Brain microvascular endothelial cell (primary cell): ENCODE measurements at places on chromosomes 3 and 15.
A peak's percentile ranks its signal among the peaks of the same experiment; 100 is the strongest.

DNA sequence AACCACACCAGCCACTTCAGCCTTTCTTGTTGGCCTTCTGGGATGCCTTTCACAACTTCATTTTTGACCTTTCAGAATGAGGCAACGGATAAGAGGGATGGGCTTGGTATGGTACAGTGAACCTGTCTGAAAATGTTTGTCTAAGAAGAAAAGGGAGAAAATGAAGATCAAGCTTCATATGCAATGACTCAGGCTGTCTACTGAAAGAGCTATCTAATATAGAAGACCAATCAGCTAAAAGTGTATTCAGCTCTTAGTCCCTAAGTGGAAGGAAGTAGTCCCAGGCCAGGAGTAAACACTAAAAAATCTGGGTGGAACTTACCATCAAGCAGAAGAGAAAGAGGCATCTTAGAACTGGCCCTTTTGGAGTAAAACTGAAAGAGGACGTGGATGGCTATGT, 12.2 kb upstream of the UPK1B start:
- DNase-seq, result no peak

GRCh38 chr3:8539419-8539818, 37.8 kb downstream of the LMCD1 start:
- peak; percentile 64 for DNase-seq

GRCh38 chr3:42148982-42149432, 57.9 kb downstream of the TRAK1 start:
- DNase-seq, result peak; percentile 95

DNA sequence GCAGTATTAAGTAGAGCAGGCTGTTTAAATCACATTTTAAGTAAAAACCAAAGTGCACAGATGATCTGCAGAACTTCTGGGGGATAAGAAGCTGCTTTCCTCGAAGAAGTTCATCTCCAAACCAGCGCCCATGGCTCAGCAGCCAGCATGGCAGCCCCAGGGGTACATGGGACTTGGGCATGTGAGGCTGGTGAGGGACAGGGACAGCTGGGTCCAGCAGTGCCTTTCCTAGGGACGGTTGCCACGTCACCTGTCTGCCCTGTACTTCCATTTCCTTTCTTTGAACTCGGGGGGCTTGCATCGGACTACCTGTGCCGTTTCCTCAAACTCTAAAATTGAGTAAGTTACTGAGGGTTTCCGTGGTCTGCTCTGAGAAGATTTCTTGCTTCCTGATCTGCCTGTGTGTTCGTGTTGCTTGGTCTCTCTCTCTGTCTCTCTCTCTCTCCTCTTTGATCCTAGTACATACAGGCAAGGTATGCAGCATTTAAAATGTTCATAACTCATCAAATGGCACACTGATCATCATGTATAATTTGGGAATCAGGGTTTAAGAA, 67.6 kb downstream of the IGF1R start:
- no peak for DNase-seq

DNA sequence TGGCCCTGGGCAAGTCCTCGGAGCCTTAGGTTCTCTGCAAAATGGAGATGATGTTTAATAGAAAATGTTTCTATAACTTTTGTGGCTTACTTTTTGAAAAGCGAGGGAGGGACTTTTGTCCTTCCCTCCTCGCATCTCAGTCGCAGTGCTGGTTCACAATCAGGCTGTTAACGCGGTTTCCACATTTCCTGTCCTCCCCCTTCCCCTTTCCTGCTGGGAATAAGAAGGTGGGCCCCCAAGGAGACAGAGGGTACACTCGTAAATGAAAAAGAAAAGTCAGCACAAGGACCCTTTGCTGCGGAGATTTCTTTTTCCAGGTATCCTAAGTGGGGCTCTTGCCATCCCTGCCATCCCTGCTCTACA, 29.5 kb downstream of the ARHGAP31 start:
- DNase-seq, result no peak

DNA sequence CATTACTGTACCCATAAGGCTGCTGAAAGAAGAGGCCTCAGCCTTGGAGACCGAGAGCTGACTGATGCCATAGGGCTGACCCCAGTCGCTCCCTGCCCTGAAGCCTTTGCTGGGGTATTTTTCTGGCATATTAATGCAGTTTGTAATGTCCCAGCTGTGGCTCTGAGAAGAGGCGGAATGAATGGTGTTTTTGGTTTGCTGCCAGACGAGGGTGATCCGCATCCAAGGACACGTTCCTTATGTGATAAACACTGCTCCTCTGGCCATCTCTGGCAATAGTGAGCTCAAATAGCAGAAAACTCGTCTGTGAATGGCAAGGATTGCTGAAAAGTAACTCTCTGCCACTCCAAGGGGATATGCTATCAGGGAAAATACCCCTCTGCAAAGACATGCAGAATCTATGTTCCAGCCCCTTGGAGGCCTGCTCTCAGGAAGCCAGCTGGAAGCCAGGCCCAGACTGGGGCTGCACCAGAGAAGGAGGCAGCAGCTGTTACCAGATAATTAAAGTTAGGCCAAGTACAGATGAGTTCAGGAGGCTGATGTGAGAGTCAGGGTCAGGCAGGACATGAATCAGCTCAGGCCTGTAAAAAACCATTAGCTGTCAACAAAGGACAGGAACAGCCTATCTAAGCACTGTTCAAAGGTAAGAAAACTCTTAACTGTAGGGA, 28.9 kb upstream of the KLHL6 start:
- peak; percentile 50 for DNase-seq

GRCh38 chr15:57015897-57016296, 97.5 kb downstream of the TCF12 start:
- no peak for DNase-seq

DNA sequence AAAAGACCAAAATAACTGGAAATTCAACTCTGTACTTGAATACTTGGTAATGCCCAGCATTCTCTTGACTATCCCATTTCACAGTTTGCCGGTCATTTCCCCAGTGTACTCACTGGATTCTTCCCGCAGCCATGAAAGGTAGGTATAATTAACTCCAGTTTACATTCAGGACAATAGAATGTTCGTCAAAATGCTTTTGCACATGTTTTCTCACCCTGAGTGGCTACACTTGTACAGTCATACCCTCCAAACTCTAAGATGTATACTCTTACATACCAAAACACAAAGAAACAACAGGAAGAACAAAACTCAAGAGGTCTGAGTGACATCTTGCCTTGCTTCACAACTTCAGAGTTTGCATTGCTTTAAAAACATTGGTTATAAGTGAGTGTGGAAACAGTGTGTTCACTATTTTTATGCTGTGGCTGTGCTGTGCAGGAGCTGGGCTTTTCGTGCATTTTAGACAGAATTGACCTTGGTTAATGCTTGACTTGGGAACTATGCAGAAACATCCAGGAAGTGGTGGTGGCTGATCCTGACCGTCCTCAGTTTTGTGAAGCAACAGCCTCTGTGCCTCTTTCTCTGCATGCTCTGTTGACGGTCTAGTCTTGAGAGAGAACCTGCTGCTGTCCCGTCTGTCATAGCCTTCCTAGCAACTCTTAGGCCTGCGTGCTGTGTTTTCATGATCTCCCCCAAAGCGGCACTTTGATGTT, 90.5 kb downstream of the IGF1R start:
- no peak for DNase-seq

DNA sequence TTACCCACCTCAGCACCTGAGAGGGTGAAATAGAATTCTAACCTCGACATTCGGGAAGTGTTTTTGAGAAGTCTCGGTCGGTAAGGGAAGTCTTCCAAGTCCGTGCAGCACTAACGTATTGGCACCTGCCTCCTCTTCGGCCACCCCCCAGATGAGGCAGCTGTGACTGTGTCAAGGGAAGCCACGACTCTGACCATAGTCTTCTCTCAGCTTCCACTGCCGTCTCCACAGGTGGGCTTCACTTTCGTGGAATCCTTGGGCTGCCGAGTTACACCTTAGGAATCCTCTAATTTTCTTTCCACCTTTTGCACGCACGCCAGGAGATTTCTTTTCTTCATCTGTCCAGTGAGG, 775 bp downstream of the CCNDBP1 start:
- no peak for DNase-seq

DNA sequence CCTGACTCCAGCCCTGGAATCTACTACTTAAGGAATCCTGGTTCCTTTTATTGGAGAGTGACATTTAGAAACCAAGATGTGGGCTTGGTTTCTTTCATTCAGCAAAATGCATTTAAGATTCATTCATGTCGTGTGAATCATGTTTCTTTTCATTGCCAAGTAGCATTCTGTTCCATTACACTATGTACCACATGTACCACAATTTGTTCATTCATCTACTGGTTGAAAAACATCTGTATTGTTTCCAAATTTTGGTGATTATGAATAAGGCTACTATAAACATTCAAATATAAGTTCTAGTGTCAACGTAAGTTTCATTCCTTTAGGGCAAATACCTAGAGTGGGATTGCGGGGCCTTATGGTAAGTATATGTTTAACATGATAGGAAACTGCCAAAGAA, 264.2 kb downstream of the VPS13C start:
- peak; percentile 1 for DNase-seq

- DNase-seq, result peak; percentile 30
Measured at GRCh38 chr3:141738891-141739363, 829 bp downstream of the RNF7 start.

GRCh38 chr3:119601154-119601553, 3.5 kb downstream of the PLA1A start:
- DNase-seq, result no peak

DNA sequence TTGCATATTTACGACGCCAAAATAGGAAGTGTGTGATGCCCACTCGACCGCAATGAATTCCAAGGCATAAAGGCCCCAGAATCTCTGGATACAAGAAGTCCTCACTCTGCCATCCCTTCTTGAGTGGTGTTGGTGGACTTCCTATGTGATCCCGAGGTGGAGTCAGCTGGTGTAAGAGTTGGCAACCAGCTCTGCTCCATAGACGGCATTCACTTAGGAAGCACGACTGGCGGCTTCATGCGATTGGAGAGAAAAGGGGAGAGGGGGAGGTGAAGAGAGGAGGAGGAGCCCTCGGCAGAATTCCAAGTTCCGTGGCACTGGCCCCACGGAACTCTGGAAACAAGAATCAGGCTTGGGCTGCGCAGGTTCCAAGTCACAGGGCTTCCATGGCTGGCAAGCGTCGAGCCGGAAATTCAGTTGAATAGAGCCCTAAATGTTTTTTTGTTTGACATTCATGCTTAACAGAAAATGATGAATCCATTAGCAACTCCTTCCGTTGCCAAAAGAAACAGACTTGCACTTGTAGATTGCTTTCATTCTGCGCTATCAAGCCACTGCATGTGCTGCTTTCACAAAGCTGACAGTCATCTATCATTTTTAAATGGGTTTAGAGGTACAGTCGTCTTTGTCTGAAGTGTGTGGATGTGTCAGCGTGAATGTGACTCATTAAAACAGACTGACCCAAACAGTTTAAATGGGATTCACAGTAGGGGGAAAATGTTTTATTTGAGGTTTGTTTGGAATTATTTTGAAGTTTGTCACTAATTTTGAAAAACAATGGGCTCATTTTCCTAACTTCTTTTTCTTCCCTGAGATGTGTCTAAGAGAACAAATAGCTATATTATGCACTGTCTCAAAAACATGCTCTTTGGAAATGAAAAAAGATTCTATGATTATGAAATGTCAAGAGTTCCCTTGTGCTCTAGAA, 428.3 kb upstream of the ATP11B start:
- DNase-seq, result no peak

DNA sequence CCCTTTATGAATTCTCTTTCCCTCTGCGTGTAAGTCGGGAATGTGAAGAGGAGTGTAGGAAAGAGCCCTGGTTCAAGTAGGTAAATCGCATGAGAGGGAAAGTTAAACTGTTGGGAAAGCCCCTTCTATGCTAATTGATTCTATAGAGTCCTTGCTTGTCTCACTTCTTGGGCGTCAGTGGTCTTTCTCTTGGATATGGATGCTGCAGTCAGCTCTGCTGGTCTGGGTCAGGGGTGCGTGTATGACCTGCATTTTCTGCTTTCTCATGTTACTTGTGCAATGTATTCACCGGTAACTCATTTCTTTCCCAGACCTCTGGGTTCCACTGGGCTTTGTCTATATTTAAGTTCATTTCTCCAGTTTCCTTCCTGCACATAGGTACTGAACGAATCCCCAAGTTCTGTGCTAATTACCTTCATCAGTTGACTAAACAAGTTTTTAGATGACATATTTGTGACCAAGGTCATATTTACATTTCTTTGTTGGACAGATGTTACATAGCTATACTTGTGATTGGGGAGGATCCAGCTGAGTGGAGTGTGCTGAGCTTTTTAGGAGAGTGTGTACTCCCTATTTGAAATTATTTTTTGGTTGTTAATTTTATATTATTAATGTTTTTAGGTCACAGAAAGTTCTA, 1.4 kb downstream of the SETD5 start:
- peak; percentile 56 for DNase-seq

- DNase-seq, result no peak
Measured at GRCh38 chr3:66269411-66269810, 48.6 kb downstream of the SLC25A26 start.

DNA sequence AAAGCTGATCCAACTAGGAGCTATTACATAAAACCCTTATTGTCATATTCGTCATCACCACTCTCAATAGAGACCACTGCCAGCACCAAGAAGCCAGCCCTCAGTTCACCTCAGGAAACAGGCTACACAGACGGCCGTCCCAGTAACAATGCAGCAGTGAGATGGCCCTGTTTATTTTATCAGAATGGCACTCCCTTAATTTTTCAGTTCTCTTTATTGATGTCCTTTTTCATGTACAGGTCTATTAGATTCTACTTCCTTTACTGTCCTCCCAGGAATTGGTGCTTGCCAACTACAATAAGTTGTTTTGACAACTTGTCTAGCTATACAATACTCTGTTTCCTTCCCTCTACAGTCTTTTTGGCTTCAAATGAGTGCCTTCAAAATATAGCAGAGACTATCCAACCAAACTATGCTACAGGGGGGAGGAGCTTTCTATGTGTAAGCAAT, 272.5 kb downstream of the ZBTB20 start:
- DNase-seq, result no peak

GRCh38 chr15:56767315-56767714, 34.0 kb upstream of the ZNF280D start:
- no peak for DNase-seq

- no peak for DNase-seq
Measured at GRCh38 chr3:56197259-56197965, 270.9 kb downstream of the ERC2 start.

- DNase-seq, result no peak
Measured at GRCh38 chr15:67556976-67557570, 14.6 kb downstream of the MAP2K5 start.

DNA sequence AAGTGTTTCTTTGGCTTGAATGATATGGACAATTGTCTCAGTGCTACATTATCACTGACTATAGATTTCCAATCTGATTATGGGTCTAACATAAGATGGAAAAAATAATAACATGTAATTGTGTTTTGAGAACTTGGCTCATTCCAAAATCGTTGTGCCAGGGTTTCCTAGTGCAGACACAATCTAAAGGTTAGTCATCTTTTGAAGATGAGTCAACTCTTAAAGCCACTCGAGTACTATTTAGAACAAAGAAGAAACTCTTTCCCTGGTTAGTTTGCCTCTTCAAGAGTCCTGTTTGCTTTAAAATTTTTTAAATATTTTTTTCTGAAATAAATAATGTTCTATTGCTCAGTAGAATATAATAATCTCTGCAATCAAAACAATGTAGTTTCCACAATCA, 301.0 kb downstream of the CADM2 start:
- DNase-seq, result no peak
